Activated CD4-positive, alpha-beta T cell treated with anti-CD3 and anti-CD28 coated beads for 4 hours (primary cell): ENCODE measurements at places on chromosomes 6 and 20.

DNA sequence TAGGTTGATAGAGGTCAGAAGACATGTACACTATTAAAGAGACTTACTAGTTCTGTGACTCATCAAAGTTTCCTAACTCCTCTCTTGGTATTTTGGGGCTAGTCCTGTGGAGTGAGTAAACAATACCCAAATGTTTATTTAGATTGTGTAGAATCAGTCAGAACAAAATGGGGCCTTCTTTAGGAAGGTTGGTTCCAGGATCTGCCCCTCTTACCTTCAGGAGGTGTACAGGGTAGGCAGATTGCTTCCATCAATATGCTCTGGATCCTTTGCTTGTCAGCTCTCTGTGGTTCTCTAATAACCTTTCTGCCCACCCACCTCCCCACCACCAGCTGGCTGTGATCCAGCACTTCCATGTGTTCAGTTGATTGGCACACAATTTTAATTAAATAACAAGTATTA lies 107.0 kb downstream of the POPDC3 start:
- DNase-seq: no peak

DNA sequence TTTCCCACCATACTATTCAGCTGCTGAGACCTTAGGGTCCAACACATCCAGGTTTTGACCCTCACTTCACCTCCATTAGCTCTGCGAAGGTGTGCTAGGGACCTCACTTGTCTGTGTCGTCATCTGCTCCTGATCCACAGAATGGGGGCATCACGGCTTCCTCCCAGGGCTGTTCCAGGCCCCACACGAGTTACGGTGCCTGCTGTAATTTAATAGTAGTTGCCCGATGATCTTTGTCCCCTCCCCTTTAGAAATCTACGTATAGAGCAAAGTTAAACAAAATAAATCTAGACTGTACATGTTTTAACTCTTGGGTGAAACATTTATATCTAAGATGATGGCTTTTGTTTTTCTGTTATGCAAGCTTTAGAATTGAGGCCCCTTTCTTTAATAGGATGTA lies 49.1 kb upstream of the NAA20 start:
- no peak for DNase-seq

DNA sequence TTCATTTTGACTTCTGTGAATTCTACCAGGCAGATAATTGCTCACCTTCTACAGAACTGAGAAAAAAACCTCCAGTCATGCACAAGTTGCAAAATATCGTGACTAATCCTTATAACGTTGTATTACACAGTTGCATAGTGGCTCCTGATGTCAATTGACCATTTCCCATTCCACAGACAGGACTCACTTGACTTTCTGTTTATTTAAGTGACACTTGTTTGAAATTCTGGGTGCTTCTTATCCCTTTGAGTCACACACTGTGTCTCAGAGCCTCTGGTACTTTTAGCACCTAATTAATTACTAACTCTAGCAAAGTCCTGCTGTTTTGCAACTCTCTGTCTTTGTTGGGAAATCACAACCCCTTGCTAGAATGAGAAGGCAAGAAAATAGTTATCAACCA lies 16.2 kb upstream of the RSPO3 start:
- no peak for DNase-seq

GRCh38 chr6:3542032-3542640 lies 85.3 kb upstream of the SLC22A23 start:
- no peak for DNase-seq

- DNase-seq: no peak
These were observed 567.4 kb downstream of the C6orf118 start for GRCh38 chr6:164741938-164742451.

DNA sequence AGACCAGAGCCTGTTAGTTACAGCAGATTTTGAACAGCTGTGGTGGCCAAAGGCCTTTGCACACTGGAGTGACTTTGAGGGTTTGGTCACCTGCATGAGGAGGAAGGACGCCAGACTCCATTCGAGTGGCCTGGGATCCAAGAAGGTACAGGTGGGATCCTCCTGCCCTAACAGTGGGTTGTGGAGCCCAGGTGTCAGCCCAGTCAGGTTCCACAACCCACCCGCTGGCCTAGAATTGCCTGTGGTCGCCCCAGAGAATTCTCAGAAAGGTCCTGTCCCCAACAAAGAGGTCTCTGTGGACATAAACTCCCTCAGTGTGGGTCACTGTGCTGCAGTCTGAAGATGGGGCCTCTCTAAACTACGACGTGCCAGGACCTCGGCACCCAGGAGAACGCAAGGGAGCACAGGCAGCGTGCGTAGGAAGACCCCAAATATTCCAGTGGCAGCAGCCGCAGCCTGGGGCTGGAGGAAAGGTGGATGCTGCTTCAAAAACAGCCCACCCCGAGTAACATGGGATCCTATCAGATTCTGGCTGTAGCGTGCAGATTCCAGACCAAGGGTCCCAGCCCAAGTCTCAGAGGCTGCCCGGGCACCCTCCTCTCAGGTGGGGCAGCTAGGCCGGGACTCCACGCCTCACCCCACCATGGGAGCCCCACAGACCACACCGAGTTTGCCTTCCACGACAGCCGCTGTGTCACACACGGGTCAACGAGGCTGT lies 16.0 kb downstream of the ACSS1 start:
- no peak for DNase-seq

DNA sequence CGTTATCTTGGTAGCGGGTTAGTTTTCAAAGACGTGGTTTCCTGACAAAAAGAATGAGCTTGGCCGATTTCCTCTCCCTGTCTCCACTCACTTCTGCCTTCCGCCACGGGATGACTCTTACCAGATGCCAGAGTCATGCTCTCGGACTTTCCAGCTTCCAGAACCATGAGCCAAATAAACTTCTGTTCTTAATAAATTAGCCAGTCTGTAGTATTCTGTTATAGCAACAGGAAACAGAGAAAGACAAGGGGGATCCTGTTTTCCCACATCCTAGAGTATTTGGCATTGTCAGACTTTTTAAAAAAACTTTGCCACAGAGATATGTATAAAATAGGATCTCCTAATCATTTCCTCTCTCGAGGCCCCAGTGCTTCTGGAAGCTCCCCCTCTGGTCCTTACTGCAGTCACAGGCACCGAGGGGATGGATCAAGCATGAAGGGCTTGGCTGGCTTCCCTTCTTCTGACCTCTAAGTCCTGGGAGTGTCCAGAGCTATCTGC lies 84.9 kb upstream of the NAA20 start:
- no peak for DNase-seq

- DNase-seq: no peak
These were observed 16.9 kb downstream of the SNPH start for GRCh38 chr20:1282966-1283365.

GRCh38 chr6:106451439-106451838 lies 90.9 kb downstream of the CRYBG1 start:
- DNase-seq: no peak

DNA sequence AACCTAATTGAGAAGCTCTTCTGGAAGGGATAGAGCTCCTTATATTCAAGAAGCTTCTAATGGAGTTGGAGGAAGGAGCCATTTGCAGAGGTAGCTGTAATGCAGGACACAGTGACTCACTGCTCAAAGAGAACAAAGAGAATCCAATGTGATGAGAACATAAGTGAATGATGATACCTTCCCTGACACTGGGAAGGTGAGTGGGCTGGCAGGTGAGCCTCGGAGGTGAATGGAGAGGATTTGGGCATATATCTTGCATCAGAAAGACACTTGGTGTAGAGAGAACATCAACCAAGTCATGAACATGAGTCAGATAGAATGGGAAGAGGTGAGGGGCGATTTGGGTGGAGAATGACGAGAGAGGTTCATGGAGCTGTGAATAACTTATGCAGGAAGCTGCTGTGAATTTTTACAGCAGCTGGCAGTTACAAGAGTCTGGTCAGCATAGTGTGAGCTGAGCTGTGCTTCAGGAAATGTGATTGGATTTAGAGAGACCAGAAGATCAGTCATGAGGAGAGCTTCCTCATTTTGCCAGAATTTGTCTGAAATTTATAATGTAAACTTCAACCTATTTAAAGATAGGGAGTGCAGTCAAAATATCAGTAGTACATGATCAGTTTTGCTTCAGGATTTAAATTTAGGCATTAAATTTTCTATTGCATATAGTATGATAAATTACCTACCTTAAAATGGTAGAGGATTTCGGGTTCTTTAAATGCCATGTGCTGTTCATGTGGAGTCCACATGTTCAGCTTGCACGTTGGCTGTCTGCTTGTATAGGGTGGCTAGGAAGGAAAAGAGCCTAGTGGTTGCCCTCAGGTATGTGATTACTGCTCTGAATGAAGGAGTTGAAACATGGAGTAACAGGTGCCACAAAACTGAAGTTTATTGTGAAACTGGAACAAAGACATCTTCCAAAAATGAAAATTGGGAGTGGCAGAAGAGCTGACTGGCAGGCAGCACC lies 59.2 kb upstream of the KIF25 start:
- DNase-seq: no peak

DNA sequence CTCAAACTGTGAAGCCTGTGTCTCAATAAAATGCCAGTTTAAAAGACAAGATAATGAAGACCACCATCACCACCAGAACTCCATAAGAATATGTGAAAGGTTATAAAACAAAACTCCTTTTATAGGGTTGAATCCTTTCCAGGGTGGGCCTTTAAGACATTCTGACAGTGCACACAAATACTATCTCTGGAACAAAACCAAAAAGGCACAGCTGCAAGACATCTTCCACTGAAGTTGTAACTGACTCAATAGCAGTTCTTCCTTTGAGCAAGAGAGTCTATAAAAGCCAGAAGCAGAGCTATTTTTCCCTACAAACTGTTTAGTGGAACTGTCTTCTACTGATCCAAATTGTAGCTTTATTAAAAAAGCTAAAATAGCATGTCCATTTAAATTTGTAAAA lies 81.6 kb downstream of the EPB41L2 start:
- no peak for DNase-seq

- DNase-seq: no peak
These were observed 131.4 kb downstream of the BTBD3 start for GRCh38 chr20:12049125-12049524.

- no peak for DNase-seq
These were observed 9.7 kb downstream of the MDC1 start for GRCh38 chr6:30707281-30707850.
